NCI-H187 treated with DMSO at 0.1 percent for 48 hours (cell line): ENCODE measurements at places on chromosomes 2 and 18.

- DNase-seq, result no peak
These were observed 33.6 kb downstream of the KIDINS220 start for GRCh38 chr2:8803658-8804379.

DNA sequence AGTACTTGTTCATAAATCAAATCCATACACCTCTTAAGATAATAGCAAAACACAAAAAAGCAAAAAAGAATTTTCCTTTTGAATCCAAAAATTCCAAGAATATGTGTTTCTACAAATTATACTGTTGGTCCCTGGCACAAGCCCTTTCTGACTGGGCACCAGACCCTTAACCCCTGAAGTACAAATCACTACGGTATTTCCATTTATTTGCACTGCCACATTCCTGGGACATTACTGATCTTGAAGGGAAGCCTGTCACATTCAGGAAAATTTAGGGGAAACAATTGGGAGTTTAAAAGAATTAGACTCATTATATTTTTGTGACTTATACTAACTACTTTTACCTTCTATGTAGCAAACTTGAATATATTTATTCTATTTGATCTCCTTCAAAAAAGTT is 98.8 kb downstream of the ZNF521 start:
- no peak for DNase-seq

- DNase-seq, result no peak
These were observed 183.8 kb upstream of the ZC3H15 start for GRCh38 chr2:186302263-186302662.

DNA sequence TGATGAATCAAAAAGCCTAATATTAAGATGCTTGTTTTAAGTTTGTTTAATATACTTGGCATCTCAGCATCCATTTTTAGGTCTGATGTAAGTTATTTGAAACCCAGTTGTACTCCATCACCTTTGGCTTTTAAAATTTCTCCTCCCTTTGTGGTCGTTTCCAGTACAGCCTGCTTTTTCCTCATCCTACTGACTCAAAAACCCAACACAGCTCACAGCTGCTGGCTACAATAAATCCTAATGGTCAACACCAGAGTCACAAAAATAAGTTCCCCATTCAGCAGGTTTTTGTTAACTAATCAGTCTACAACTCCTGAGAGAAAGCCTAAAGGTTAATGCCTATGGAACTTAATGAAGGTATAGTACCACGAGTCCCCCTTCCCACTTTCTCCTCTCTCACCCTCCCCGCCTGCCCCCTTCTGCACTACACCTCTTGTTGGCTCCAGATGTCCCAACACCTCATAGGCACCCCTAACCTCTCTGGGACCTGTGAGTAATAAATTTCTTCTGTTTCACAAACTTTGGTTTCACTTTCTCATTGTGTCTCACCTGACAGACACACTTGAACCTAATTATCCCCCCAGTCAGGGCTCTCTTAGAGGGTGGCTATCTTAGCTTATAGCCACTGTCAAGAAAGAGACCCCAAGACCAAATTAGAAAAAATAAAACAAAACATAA is 148.6 kb downstream of the GALNT1 start:
- no peak for DNase-seq

DNA sequence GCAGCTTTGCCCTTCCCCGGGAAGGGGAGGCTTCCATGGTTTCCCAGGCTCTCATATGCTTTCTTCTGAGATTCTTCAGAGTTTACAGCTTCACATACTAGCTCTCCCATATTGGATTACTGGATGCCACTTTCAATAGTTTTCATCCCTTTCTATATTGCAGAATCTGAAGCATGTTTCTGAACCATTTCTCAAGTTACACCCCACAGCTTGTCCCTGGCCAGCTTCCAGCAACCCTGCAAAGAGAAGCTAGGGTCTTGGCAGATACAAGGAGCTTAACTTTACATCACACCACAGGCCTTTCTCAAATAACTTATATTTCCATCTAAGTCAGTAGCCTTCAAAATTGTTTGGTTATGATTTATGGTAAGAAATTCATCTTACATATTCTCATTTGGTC is 39.6 kb downstream of the LHCGR start:
- DNase-seq, result no peak

GRCh38 chr2:173424886-173425285 is 70.2 kb downstream of the CDCA7 start:
- no peak for DNase-seq

DNA sequence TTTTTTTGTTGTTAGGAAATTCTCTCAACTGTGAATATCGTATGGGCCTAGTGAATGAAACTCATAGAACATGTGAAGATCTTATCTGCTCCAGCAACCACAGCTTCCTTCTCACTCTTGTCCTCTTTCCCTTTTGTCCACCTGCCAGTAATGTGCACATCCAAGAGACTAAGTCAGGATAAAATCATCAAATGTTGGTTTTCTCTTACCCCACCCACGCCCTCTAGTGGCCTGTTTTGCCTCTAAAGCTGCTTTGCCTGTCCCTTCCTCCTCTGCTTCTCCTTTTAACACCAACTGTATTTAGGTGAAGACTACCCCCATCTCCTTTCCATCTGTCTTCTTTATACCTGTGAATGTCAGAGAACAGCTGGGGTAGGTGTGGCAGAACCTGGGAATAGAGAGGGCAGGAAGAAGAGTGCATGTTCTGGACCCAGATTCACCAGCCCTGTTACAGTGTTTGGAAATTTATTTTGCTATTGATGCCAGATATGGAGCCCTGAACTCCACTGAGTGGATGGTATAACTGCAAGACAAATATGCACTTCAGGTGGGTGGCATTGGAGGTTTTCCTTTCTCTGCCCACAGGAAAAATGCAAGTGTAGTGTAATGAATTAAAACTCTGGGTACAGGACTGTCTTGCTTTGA is 8.4 kb upstream of the MGAT5 start:
- DNase-seq, result no peak

DNA sequence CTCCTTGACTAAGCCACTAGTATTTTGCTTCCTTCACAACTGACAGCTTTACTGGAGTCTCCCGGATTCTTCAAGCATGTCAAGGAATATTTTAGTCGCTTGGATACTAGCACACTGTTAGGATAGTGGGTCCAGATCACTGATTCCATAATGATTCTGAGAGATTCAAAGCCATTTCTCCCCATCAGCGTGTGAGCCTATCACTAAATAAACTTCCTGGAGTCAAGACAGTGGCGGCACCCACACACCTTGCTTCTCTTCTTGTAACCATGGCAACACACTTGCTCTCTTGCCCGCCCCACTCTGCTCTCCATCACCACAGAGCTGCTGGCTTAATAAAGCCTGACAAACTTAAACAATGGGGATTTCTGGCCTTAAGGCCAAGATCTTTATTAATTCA is 245.1 kb downstream of the LRRTM1 start:
- no peak for DNase-seq

GRCh38 chr2:73292906-73293533 is 328 bp downstream of the EGR4 start:
- no peak for DNase-seq

DNA sequence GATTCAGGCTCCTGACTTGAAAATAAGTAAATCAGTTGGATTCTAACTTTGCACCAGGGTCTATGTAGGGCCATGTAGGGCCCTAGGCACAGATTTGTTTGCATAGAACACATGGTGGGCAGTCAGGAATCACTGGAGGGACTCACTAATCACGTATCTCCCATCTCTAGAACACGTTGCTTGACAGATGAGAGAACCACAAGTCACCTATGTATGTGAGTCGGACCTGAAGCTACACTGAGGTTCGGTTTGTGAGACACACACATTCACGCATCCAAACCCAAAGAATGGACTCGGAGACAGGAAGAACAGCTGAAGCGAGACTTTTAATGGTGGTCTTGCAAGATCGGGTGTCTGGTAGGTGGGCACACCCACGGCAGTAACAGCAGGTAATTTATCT is 157.0 kb downstream of the ZNF516 start:
- DNase-seq, result no peak

DNA sequence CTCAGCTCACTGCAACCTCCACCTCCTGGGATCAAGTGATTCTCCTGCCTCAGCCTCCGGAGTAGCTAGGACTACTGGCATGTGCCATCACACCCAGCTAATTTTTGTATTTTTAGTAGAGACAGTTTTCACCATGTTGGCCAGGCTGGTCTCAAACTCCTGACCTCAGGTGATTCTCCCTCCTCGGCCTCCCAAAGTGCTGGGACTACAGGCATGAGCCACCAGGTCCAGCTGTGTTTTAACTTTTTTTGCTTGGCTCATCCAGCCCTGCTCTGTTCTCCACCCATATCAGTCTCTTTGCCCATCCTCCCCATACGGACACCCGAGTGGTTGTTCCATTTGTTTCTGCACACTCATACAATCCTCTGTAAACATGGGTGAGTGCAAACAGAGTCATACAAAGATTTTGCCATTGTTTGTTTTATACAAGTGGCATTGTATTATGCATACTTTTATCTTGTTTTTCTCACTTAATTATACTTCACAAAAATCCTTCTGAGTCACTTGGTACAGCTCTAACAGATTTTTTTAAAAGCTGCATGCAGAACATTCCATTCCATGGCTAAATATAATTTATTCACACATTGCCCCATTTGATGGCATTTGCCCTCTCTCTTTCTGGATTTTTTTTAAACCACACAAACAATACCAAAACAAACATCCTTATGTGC is 5.3 kb downstream of the APOB start:
- no peak for DNase-seq

GRCh38 chr2:178238154-178238521 is 43.8 kb downstream of the OSBPL6 start:
- no peak for DNase-seq

- DNase-seq, result no peak
These were observed 22.8 kb upstream of the ASB18 start for GRCh38 chr2:236286873-236287545.

GRCh38 chr2:38935568-38936172 is 46.0 kb downstream of the ARHGEF33 start:
- no peak for DNase-seq

DNA sequence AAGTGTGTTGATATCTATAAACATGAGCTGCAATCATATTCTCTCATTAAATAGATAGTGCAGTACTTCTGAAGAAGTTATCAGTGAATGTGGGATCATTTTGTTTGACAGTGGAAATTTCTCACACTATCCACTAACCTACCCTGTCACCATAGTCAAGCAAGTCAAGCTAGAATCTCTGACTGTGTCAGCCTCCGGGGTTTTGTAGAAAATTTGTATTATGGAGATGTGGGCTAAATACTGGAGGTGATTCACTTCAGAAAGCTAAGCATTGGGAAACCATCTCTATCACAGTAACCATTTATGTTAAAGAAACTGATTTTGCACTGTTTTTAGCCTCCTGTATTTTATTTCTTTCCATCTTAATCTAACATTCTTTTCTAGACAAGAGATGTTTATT is 126.6 kb upstream of the CREB1 start:
- no peak for DNase-seq

GRCh38 chr2:119259296-119259860 is 35.7 kb downstream of the STEAP3 start:
- DNase-seq, result no peak

GRCh38 chr2:28391564-28392296 is 928 bp upstream of the FOSL2 start:
- no peak for DNase-seq

GRCh38 chr2:49616800-49617199 is 462.5 kb upstream of the FSHR start:
- DNase-seq, result peak; percentile 48

DNA sequence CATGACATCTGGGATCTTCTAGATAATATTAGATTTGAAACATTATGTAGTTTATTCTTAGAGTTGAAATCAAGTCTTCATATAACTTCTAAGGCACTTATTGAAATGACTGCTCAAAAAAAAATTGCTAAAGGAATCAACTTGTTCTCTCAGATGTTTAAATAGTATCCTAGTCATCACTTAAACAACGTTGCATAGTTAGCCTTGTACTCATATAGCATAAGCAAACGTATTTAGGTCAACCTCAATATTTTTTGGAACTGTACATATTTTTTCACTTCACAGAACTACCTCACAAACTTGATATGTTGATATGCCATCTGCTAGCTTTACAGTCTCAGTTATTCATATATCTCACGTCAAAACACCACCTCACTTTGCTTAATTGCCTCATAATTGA is 47.1 kb upstream of the CREB1 start:
- no peak for DNase-seq

GRCh38 chr2:72028996-72029395 is 118.7 kb downstream of the CYP26B1 start:
- DNase-seq, result no peak

GRCh38 chr2:48448274-48449061 is 81.5 kb upstream of the STON1 start:
- no peak for DNase-seq

- no peak for DNase-seq
These were observed 54.1 kb upstream of the CAVIN2 start for GRCh38 chr2:191901031-191901430.

DNA sequence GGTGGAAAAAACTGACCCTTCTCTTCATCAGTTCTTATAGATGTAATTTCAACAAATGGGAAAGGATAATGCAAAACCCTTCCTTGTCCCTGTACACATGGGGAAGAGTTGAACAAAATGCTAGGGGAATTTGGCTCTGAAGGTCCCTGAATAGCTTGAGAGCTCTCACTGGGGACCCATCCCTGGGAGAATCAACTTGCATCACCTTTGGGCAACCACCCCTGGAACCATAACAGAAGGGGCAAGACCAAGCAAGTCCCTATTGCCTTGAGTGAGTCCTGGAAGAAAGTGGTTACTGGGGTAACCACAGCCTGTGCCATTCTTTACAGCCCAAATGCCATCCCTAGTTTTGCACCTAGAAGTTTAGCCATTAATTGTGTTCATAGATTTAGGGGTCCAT is 52.2 kb upstream of the B3GNT2 start:
- no peak for DNase-seq

- DNase-seq, result no peak
These were observed 44.8 kb upstream of the MAP3K20 start for GRCh38 chr2:173030561-173031490.

- DNase-seq, result no peak
These were observed 42.4 kb downstream of the HK2 start for GRCh38 chr2:74876081-74876886.

DNA sequence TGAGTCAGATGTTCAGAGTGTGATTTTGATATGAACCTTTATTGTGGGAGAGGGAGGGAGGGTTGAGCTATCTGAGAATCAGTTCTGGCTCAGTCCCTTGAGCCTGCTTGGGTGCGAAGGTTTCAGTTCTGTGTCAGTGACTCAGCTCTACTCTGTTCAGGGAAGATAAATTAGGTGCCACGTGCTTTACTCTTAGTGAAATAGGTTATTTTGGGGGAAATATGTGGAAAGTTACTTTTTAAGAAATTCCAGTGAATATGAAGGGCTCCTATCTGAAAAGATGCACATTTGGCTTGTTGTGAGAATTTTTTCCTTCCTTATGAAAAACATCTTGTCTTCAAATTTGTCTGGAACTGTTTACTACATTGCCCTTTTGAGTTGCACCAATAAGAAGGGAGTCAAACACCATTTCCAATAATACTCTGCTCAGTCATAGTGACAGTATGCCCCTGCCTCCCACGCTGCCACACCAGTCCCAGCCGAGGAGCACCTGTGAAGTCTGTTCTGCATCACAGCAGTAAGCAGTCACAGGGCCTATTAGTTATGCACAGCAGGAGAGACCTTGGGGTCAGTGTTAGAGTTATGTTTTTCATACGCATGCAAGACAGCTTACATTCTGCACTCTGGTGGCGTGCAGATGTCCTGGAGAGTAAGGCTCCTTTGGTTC is 32.8 kb upstream of the DNAH7 start:
- DNase-seq, result no peak
